Heart left ventricle (tissue), 16 donors: ENCODE measurements at places on chromosomes 11 and 22. TPM values are rescaled to one million over a fixed set of nuclear protein-coding genes. Genes with fewer than 3 reads are reported as not detected.

Gene RFPL2
- not detected for total RNA-seq

DNA sequence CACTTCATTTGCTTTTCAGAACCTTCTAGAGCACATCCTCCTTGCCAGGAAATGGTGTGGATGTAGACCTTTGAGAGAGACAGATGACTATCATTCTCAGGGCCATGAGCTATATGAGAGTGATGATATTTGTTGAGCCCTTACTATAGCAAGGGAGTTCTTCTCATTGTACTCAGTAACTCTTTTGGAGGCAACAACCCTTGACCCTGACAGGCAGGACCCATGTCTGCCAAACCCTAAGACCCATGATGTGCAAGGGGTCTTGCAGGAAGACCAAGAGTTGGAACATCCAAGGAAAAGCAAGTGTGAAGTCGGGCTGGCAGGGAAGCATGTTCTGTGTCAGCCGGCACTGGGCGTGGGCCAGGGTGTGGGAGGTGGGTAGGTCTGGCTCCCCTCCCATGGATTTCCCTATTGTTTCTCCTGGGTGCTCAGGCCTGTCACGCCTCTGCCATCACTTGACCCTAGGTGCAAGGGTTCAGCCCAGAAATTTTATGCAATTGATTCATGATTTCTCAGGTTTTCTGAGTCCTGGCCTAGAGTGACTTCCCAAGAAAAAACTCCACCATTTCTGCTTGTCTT is 1.2 kb downstream of the FOLR3 start:
- H3K36me3 ChIP-seq = no peaks in the 10 kb centered on the region
- no peak for DNase-seq
- H3K4me3 ChIP-seq = no peak overlapping the region
- no peaks in the 10 kb centered on the region for H3K27me3 ChIP-seq
- H3K4me1 ChIP-seq = no peaks in the 10 kb centered on the region
- no peak overlapping the region for H3K27ac ChIP-seq

Gene CDC42BPG
- 0.42 TPM for total RNA-seq

Gene MMP8
- total RNA-seq = not detected

DNA sequence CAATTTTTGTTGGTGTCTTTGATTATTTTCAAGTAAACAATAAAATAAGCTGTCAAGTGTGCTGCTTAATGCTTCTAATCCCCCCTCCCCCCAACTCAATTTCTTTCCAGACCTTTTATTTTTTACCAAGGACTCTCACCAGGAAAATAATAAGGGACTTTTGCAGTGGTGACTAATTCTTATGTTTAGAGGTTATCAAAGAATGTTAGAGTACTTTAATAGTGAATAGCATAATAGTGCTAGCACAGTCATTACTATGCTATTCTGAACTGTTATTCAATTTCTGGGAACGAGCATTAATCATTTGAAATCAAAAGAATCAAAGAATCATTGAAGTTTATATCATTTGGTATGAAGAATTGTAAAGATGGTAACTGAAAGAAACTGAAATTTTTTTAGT is 251.4 kb downstream of the DDX10 start:
- no peak for DNase-seq
- H3K4me3 ChIP-seq = no peak overlapping the region
- H3K27me3 ChIP-seq = no peaks in the 10 kb centered on the region
- H3K4me1 ChIP-seq = peaks cover 3% of the 10 kb centered on the region
- no peak overlapping the region for H3K27ac ChIP-seq
- H3K36me3 ChIP-seq = no peaks in the 10 kb centered on the region
